ENCODE measurements at places on chromosomes 3 and 15. TPM values are rescaled to one million over a fixed set of nuclear protein-coding genes. Genes with fewer than 3 reads are reported as not detected.

The SNX22 gene
- 0.27 TPM for total RNA-seq

The VEPH1 gene
- total RNA-seq: 9.3 TPM

The SPTBN5 gene
- 5.3 TPM for total RNA-seq

The SYNPR gene
- total RNA-seq: not detected

The ATP2B2 gene
- total RNA-seq: 0.05 TPM

The ARNT2 gene
- 3.5 TPM for total RNA-seq

The NRG4 gene
- total RNA-seq: 0.18 TPM

The SLCO2A1 gene
- 2.2 TPM for total RNA-seq

The TRPM1 gene
- not detected for total RNA-seq

Data from astrocyte (in vitro differentiated cells and primary cell).